AG10803 (cell line): ENCODE measurements at places on chromosomes 2 and 18.

- DNase-seq: no peak
These were observed 1433.8 kb upstream of the SLC39A10 start for GRCh38 chr2:194223218-194223617.

DNA sequence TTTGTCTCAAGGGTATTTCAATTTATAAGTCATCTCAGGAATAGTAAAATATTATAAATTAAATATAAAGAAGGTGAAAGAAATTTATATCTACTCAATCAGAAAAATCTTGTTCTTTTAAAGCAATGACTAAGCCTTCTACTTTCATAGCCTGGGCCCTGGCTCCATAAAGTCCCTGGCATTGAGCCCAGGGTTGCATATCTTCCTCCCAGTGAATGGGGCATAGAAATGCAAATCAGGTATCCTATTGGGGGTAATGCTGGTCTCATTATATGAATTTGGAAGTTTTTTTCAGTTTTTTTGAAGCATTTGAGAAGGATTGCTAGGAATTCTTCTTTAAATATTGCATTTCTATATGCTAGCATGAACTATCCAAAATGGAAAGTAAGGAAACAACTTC, 73.9 kb upstream of the MC2R start:
- DNase-seq: no peak

GRCh38 chr18:49953391-49953790, 140.1 kb upstream of the ACAA2 start:
- DNase-seq: no peak

GRCh38 chr2:120477831-120478481, 132.0 kb downstream of the INHBB start:
- DNase-seq: no peak

GRCh38 chr2:121360566-121361300, 75.7 kb upstream of the TFCP2L1 start:
- DNase-seq: peak; percentile 70

- DNase-seq: no peak
These were observed 24.0 kb upstream of the ATG16L1 start for GRCh38 chr2:233227346-233227978.

- DNase-seq: no peak
These were observed 500.0 kb upstream of the SETBP1 start for GRCh38 chr18:44180683-44181082.

DNA sequence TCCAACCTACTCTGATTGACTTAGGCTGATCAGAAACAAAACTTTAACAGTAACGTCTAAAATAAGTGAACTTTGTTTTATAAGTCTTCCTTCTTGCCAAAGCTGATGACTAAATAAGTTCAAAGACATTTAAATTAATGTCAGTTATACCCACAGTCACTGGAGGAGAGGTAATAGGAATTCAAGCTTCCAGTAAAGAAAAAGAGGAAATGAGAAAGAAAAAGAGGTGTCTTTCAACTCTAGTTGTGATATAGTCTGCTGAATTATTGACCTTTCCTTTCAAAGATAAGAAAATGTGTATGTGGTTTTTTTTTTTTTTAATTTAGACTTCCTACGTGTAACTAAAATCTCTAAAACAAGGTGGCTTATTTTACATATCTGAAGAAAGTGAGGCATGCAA, 191.5 kb downstream of the SLC8A1 start:
- DNase-seq: no peak

DNA sequence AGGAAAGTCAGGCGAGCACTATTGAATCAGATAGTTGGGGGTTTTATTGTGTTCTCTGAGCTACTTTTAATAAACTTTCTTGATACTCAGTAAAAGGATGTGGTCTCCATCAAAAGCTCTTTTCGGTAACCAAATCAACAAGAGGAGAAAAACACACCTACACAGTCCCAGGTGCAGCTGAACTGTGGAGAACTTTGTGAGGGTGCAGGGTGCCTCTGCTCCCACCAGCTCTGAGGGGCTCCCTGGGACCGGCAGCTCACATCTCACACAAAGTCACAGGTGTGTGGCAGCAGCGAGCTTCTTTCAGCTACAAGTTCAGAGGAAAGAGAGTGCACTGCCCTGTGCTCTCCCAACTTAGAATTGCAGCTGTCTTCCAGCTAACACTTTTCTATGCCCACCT, 650.4 kb downstream of the RNF144A start:
- no peak for DNase-seq

DNA sequence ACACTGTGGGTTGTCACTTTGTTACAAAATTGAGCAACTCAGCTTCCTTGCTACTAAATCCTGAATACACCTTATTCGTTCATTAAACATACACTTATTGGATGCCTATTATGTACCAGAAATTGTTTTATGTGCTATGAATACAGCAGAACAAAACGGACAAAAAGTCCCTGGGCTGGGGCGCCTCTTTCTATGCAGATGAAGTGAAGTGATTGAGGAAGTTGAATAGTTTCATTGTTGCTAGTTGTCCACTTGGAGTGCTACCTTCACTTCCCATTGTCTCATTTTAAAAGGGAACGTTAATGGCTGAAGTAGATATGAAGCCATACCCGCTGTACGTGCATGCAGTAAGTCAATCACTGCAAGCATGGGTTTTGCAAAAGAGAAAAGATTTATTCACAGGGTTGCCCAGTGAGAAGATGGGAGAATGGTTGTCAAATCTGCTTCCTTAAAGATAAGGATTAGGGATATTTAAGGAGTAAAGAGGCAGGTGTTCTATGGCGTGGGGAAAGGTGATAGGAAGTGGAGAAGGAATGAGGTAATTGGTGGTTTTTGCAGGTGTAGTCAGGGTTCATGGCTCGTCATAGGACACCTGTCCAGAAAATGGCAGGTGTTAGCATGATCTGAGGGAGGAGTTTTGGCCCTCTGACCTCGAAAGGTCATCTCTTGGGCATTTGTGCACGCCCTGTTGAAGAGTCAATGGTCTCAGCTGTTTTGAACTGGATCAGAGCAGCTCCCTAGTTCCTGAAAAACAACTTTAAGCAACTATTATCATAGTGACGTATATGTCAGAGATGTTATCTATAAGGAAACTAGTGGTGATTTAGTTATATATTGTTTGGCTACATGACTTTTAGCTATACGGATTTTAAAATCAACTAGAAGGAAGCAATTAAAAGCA, 23.5 kb downstream of the TRPM8 start:
- no peak for DNase-seq

DNA sequence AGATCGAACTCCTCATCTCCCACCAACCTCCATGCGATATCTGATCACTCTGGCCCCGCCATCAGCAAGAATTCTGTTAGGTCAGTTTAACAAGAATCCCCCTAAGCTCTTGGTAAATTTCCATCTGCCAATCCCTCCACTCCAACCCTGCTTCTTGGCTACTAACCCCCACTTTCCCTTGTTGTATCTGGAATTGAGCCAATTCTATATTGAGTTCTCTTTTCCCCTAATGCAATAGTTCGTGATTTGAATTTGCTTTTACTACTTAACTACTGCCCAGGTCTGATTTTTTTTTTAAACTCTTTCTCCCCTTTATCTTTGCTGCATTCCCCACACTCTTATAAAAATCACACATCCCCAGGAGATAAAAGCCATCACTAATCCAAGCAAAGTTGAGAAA, 159.3 kb upstream of the STK17B start:
- DNase-seq: no peak

DNA sequence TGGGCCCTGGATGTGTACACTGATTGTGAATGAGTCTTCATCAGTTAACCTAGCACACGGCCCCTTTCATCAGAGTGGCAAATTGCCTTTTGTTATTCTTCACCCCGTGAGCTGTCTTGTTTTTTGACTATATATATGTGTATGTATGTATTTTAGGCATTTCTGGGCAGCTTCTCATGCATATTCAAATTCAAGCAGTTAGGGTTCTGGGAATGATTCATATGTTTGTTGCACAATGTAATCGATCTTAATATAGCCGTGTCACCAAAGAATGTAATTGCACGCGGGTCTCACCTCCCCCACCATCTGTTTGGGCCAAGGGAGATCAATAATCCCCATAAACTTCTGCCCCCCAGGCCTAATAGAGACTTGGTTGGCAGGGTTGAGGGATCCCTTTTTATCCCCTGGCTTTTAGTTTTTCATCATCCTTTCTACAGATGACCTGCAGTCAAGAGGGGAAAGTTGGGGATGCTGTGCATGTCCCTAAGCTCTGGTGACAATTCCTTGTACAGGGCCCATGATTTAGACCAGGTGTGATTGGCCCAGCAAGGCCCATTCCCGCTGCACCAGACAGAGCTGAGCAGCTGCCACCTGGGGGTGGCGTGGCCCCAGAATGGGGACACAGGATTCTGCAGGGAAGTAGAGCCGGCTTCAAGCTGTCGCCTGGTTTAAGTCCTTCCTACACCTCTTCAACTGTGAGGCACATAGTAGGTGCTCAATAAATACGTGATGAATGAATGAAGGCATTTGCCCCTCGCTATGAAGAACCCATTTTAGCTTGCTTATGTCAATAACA, 19.2 kb downstream of the KCNF1 start:
- DNase-seq: peak; percentile 33

- DNase-seq: no peak
These were observed 3.4 kb upstream of the SPATS2L start for GRCh38 chr2:200302940-200303727.

GRCh38 chr2:159942146-159942545, 120.3 kb downstream of the PLA2R1 start:
- DNase-seq: peak; percentile 19

DNA sequence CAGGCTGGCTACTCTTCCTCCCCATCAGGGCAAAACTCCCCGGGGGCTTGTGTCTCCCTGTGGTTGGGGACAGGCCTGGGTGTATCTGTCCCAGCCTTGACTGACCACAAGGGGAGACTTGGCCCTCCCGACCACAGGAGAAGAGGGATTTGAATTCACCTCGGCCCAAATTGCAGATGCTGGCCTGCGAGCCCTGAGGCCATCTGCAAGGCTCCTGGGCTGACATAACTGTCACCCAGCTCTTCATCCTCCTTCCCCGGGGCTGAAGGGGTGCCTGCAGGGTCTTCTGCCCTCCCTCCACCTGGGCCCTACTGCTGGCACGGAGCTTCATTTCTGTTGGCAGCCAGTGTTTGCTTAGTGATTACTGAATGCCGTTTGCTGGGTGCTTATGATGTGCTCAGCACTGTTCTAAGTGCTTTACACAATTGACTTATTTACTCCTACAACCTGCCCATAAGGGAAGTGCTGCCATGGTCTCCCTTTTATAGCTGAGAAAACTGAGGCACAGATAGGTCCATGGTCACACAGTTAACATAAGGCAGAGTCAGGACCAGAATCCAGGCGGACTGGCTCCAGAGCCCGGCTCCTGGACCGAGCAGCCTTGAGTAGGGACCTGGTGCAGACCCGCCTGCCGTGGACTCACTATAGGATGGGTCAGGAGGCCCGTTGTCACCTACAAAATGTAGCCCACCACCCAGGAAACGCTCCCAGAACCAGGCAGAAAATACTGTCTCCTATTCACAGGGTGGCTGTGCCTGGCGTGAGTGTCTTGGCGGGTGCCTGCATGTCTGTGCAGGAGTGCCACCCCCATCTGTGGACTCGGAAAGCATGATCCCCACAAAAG, 18.9 kb downstream of the STEAP3 start:
- DNase-seq: no peak

DNA sequence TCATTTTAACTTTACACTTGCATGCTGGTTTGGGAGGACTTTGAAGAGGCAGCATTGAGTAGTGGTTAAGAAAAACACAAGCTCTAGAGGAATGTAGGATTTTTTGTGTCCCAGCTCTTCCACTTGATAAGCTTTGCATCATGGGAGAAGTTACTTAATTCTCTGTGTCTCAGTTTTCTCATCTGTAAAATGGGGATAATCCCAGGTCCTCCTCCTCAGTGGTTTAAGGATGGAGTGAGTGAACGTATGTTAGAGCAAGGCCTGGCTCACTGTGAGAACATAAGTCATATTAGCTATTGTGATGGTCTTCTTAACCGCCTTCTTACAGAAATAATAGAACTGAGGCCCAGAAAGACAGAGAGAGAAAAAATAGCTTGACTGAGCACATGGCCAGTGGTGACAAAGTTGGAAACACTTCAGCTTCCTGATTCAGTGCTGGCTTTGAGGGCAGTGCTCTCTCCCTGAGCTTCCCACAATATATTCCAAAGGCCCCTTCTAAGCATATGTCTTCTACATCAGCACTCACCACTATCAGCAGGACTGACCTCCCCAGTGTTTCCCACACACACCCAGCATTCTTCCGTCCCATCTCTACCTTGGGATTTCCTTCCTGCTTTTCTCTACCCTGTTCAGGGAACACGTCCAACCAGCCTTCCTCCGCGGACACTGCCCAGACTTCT, 214.9 kb upstream of the TNP1 start:
- peak; percentile 16 for DNase-seq

DNA sequence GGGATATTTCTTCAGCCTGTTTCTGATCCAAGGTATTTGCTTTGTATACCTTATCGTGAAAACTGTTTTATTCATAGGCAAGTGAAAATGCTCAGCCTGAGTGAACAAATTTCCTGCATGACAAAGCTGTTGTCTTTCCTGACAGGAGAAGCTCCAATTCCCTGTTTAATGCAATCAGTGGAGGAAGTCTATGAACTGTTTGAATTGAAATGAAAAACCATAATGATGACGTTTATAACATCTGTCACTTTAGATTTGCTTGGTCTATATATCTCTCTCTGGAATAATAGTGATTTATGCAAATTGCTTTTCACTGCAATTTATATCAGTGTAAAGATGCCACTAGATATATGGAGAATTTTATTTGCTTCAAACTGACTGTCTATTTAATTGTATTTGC, 239.4 kb upstream of the HNMT start:
- no peak for DNase-seq

GRCh38 chr2:134892282-134893035, 26.2 kb upstream of the CCNT2 start:
- DNase-seq: no peak

- DNase-seq: no peak
These were observed 6.3 kb downstream of the RNU4ATAC start for GRCh38 chr2:121536850-121537557.

GRCh38 chr2:210480764-210481163, 4.2 kb upstream of the LANCL1 start:
- no peak for DNase-seq

DNA sequence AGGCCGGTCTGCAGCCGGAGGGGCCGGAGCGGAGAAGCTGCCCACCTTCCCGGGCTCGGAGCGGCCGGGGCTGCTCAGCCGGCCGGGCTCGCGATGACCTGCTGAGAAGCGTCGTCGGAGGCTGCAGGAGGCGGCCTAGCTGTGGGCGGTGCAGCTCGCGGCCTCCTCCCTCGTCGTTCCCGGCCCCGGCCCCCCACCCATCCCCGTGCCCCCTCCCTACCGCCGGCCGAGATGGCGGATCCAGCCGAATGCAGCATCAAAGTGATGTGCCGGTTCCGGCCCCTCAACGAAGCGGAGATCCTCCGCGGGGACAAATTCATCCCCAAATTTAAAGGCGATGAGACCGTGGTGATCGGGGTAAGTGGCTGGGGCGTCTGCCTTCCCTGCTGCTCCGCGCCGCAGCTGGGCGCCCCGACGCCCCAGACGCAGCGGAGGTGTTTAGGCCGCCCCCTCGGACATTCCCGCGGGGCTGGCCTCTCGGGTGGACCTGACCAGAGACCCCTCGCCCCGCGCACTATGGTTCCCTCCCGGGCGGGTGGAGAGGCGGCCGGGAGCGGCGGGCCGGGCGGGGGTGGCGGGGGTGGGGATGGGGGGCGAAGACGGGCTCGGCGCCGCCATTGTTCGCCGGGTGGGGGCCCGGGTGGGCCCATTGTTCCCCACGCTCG, 492 bp downstream of the KIF5C start:
- DNase-seq: no peak

GRCh38 chr2:224736227-224736626, 20.1 kb upstream of the CCDC195 start:
- DNase-seq: no peak

- DNase-seq: no peak
These were observed 48.3 kb upstream of the MYL1 start for GRCh38 chr2:210363261-210363660.
